Foreskin keratinocyte (primary cell): ENCODE measurements at places on chromosomes 6 and 20.

- DNase-seq: no peak
These were observed 86.4 kb upstream of the CLDN20 start for GRCh38 chr6:155177363-155177961.

DNA sequence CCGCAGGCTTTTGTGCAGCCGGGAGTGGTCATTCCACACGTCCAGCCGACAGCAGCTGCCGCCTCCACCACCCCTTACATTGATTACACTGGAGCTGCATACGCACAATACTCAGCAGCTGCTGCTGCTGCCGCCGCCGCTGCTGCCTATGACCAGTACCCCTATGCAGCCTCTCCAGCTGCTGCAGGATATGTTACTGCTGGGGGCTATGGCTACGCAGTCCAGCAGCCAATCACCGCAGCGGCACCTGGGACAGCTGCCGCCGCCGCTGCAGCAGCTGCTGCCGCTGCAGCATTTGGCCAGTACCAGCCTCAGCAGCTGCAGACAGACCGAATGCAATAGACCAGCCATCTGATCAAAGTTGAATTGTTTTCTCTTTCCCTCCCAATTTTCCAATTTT lies 10.6 kb downstream of the RBM24 start:
- DNase-seq: no peak

DNA sequence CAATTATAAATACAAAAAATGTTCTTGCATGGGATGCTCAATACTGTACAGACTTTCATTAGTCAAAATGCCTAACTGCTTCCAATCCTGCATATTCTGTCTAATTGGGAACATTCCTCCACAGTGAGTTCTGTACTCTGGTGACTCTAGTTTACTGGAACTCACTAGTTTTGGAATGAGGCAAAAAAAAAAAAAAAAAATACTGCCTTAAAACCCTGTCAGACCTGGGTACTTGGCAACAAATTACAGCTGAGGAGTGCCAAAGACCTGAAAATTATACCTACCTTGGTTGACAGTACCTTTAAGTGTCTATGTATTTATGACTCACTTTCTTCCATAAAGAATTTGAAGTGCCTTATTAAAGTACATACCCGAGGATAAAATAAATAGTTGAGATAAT lies 276.7 kb downstream of the FARS2 start:
- DNase-seq: no peak

GRCh38 chr6:136230219-136230853 lies 19.8 kb downstream of the MTFR2 start:
- no peak for DNase-seq

GRCh38 chr6:44826025-44826676 lies 438.6 kb downstream of the CDC5L start:
- DNase-seq: no peak

DNA sequence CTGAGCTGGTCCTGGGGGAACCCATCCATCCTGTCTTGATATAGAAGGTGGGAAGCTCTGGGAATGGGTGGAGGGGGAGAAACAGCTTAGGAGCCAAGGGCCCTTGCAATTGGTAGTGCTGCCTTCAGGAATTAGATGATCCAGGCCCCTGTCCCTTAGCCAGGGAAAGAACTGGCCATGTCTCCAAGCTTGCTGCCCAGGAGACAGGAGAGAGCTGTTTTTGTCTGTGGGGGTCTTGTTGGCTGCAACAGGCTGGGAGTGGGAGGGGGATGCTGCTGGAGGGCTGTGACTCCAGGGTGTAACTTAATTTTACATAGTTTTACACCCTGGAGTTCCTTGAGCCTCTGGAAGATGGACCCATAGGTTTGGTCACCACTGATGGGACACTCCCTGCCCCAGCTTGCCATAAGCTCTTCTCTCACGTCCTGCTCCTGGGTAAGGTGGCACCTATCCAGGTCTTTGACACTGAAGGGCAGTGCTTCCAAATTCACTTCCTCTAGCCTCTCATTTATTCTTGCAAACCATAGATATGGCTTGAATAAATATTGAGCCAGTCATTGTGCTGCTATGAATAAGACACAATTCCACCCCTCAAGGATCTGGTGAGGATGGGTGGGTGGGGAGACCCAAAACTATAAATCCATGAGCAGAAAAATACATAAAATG lies 16.8 kb downstream of the VEGFA start:
- DNase-seq: no peak

- DNase-seq: no peak
These were observed 201.7 kb upstream of the RREB1 start for GRCh38 chr6:6905961-6906518.

GRCh38 chr6:132257561-132257960 lies 143.7 kb downstream of the MOXD1 start:
- no peak for DNase-seq

GRCh38 chr6:141484711-141485110 lies 648.0 kb upstream of the GJE1 start:
- peak; percentile 66 for DNase-seq

DNA sequence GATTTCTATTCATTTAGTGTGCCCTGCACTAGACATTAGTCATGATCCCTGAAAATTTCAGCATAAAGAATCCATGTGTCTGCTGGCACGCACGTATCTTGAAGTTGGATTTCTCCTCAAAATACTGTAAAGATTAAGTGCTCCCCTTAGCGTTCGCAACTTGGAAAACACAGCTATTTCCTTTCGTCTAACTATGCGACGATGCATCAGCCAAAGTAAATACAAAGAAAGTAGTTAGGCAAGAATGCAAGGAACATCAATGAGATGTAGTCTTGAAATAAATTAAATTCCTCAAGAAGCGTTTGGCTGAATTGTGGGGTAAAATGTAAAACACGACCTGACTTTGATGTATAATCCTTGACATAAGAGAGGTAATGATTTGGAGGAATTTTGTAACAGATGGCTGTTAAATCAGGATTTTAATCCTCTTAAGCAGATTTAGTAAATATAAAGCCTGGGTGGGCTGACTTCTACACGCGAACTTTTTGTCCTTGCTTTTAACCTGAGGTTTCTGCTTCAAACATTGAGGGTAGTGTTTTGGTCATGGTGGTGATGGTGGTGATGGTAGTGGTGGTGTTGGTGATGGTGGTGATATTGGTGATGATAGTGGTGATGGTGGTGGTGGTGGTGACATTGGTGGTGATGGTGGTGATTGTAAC lies 88.2 kb downstream of the FOXF2 start:
- no peak for DNase-seq

DNA sequence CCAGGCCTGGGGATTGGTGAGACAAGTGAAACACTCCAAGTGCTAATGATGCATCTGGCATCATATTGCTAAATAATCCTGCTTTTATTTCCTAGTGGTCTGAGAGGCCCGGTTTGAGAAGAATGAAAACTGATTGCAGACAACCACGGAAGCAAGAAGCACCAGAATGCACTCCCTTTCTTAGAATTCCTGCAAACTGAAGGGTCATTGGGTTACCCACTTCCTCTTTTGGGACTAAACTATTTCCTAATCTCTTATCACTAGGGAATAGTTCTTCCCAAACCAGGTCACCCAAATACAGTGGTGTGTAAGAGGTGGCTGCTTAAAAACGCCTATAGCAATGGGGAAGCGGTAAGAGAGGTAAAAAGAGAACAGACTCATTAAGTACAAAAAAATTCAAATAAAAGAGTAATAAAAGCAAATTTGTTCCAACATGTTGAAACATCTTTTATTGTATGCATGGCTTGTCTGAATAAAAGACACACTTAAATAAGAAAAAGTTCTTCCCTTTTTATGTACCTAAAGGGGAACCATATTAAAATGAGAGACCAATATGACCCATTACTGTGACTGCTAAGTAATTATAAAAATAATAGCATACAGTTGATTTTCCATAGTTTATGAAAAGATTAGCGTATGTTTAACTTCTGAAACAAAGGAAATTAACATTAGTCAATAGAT lies 125.8 kb downstream of the MYB start:
- no peak for DNase-seq

DNA sequence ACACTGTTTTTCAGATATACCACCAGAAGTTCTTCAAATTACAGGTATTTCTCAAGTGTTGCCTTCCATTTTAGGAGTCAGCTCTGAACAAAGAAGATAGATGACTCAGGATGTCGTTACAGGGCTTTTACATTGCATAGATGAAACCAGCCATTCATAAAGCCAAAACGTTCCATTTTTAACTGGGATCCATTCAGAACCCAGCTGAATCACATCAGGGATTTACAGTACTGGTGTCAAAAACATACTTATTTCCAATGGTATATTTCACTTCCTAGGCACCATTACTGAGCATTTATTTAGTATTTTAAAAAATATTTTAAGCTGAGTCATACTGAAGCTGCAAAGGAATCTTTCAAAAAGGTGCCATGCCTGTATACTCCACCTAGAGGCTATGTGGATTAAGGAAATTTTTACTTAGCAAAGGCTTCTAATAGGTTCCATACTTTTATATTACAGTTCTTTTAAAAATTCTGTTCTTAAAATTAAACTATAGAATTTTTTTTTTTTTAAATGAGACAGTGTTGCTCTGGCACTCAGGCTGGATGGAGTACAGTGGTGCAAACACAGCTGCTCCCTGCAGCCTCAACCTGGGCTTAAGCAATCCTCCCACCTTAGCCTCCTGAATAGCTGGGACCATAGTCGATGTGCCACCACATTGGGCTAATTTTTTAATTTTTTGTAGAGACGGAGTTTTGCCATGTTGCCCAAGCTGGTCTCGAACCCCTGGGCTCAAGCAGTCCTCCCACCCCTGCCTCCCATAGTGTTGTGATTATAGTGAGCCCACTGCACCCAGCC lies 2.6 kb downstream of the ASF1A start:
- DNase-seq: peak; percentile 62

DNA sequence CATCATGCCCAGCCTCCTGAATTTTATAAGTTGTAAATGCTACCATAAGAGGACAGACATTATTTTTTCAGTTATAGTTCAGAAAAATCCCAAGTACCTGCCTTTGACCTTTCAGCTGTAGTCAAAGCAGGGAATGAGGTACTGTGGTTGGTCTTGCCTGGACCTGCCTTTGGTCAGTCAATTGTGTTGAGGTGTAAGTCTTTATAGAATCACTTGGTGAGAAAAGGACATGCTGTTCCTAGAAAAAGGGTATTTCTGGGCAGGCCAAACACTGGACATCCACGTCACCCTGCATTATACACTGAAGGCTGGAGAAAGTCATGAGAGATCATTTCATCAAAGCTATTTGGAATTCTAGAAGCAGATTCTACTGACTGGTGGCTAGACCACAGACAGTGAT lies 40.3 kb downstream of the PEX7 start:
- peak; percentile 11 for DNase-seq

DNA sequence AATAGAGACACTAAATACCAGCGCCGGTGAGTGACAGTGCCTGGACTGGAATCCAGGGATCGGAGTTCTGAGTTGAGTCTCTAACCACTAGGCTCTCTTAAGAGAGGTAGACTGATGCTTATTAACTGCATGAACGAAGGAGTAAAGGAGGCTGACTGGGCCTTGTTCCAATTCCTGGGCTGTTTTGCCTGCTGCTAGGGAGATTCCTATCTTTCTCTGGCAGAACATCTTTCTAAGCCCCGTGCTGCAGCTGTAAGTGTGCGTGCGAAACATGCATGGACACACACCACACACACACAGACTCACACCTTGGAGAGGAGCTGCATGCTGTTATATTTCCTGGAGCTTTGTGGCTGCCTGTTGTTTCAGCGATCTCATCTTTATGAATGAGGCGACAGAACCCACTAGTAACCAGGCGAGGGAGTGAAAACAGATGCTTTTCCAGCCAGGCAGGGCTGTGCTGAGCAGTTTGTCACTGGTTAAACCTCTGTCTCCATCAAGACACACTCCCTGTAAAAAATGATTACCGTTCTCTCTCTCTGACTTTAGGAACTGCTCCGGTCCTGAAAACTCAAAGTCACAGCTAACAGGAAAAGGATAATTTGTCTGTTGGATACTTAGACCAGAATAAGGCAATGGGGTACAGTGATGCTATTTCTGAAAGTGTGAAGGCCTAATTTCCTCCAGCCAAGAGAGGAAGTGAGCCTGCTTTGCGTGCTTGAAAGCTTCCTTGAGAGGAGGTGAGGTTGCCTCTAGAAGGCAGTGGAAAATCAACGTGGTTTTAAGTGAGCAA lies 157.4 kb upstream of the ZNF217 start:
- peak; percentile 71 for DNase-seq

DNA sequence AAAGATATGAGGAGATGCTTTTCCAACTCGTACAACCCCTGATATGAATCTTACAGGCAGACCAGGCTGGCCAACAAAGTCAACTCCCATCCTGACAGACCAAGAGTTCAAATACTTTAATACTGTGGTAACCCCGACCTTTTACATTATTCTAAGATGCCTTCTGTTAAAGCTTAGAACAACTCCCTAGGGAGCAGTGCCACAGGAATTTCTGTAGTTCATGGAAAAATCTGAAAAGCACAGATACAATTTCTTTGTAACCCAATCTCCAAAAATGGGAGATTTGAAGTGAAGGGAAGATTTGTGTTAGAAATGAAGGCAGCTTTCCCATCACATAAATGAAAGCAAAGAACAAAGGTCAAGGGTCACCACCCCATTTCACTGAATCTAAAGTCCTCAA lies 151.3 kb upstream of the BEND6 start:
- no peak for DNase-seq

DNA sequence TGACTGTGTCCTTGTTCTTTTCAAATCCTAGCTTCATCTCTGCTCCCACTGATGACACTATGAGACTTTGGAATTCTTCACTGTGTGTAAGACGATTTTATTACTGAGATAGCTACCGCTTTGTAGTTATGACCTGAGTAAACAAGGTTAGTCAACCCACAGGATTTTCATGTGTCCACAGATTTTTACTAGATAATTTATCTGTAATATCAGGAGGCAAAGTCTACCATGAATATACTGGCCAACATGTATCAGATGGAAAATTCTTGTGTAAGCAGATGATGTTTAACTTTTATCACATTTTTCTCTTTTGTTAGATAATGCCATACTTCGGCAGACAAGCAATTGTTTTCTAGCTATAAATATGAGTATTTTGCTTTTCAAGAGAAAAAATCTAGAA lies 119.8 kb downstream of the SGK1 start:
- DNase-seq: no peak

DNA sequence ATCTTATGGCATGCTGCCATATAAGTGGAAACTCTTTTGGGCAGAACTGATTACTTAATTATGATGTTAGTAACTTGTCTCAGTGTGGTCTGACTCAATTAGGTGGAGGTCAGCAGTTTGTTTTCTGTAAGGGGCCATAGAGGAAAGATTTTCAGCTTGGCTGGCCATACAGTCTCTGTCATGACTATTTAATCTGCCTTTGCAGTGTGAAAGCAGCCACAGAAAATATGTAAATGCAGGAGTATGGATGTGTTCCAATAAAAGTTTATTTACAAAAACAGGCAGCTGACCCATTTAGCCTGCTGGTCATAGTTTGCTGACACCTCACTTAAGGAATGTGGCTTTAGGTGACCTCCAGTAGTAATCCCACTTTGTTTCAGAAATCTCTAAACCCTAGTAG lies 700.7 kb downstream of the EPM2A start:
- no peak for DNase-seq

DNA sequence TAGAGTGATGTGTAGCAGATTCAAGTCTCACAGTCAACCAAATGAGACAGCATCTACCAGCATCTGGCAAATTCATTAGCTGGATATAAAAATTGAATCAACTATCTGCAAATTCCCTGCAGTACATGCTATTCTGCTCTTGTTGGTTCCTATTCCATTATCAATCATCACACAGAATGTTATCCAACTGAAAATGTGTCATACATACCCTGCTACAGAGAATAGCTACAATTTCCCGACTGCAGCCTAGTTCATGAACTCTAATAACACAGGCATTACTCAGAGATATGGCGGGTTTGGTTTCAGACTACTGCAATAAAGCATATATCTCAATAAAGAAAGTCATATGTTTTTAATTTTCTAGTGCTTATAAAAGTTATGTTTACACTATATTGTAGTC lies 78.4 kb downstream of the AHI1 start:
- no peak for DNase-seq

GRCh38 chr6:6657085-6657819 lies 68.7 kb downstream of the LY86 start:
- DNase-seq: no peak

- DNase-seq: no peak
These were observed 245.9 kb upstream of the HS3ST5 start for GRCh38 chr6:114588726-114589125.
